Thyroid gland (tissue), 4 donors: ENCODE measurements at places on chromosomes 7 and 10. TPM values are rescaled to one million over a fixed set of nuclear protein-coding genes. Genes with fewer than 3 reads are reported as not detected.

DNA sequence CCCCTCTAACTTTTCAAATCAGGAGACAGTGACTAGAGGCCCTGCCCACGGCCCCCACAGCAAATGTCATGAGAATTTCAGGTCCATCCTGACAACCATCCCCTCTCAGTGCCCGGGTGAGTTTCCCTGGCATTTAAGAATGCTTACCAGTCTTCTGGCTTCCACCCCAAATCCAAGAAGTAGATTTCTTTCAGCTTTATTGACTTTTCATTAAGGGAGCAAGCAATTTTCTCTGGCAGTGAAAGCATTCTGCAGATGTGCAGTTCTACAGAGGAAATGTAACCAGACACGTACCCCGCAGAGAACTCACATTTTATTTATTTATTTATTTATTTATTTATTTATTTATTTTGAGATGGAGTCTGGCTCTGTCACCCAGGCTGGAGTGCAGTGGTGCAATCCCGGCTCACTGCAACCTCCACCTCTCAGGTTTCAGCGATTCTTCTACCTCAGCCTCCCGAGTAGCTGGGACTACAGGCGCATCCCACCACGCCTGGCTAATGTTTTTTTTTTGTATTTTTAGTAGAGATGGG, 120.9 kb upstream of the KCTD7 start:
- no peak for DNase-seq

EN2 gene
- total RNA-seq = not detected

ALDH18A1 gene
- 105 TPM for total RNA-seq

DNA sequence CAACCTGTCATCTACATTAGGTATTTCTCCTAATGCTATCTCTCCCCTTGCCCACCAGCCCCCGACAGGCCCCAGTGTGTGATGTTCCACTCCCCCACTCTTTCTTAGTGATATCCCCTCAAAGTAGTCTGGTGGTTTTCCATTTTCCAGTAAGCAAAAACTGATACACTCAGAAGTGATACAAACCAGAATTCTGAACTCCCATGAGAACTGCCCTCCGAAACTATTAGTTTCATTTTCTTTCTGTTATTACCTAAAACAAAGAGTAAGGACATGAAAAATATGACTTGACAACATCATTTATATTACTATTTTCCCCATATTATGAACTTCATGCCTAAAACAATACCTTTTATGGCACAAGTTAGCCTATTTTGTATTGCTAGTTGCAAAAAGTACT, 175.0 kb downstream of the OTUD1 start:
- no peak for DNase-seq

- no peak for DNase-seq
Observed at GRCh38 chr7:42180806-42181205, 56.2 kb downstream of the GLI3 start.
